ENCODE measurements at places on chromosomes 7 and 10.

DNA sequence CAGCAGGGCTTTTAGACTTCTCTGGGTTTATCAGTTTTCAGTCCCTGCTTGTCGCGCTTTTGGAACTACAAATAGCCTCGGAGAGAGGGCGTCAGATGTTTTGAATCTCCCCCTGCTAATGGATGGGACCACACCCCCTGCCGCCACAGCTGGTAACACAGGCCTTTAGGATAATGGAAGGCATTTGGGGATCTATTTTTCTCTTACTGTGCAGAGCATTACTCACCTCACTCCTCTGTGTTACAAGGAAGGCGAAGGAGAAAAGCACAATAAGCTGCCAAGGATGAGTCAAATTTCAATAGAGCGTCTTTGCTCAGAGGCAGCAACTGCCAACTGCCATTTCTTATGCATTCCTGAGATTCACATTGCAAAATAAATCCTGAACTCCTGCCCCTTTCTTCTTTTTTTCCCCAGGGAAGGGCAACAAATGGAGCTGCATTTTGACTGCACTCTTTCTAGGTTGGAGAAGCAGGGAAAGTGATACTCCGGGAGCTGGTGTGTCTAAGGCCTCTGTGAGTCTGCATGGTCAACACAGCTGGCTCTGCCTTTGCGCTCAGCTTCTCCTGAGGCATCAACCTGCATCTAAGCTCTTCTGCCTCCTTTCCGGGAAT lies 31.5 kb upstream of the SMNDC1 start:
- peak; percentile 60 for DNase-seq

- no peak for DNase-seq
Measured at GRCh38 chr7:1678081-1678543, 8.0 kb downstream of the ELFN1 start.

DNA sequence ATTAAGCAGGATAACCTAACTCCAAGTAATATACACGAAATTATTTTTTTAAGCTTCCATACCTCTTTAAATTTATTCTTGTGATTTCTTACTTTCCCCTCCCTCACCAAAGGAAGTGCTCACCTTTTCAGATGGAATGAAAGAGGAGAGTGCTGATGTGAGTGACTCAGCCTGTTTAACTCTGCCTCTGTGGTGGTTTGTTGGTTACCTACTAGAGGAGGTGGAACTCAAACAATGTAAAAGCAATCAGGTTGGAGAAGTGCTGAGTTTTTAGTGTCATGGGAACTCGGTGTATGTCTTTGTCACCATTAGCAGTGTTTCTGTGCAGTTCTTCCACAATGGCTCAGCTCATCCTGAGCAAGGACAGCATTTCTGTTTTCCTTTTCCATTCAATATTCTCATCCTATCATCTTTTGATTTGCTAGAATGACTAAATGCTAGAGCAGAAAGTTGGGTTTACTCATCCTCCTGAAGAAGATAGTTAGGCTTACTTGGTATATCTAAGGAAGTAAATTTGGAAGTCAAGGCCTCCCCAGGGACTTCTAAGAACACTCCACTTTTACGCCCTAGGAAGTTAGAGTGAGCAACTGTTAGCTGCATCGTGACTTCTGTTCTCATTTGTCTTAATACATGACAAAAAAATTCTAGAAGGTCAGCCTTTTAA lies 6.0 kb downstream of the ADD3 start:
- DNase-seq, result no peak

DNA sequence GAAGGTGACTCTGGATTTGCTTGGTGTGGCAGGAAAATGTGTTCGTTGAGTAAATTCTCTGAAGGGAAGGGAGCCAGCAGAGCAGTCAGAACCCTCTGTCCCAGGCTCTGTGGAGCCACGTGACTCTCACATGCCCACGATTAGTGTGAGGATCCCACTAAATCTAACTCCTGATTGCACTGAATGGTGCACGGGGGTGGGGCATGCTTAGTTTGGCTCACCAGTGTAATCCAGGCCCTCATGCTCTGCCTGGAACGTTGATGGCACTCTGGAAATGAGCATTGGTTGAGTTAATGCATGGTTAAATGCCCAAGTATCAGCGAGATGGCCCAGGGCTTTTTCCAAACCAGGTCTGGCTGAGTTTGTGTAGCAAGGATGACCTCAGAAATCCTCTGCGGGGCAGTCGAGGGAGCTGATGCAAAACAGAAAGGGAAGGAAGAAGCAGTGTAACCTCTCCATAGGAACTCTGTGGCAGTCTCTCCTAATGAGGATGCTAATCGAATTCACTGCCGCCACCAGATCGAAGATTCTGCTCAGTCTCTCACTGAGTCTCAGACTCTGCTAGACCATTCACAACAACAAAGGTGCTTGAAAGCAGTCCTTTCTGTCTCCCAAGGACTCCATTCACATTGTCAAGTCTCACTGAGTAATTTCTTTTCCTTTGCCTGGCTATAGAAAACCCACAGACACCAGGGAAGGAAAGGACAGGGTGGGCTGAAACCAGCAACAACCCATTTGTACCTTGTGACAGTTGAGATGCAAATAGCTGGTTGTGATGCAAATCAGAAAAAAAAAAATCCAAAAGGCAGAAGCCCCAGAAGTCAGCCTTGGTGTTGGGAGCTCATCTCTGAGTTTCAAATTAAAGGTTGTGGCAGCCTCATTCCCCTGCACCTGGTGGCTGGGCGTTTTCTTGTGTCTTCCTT lies 98.1 kb downstream of the C10orf105 start:
- DNase-seq, result no peak

- DNase-seq, result no peak
Measured at GRCh38 chr7:104357166-104357565, 28.8 kb downstream of the LHFPL3 start.

- DNase-seq, result no peak
Measured at GRCh38 chr10:26335574-26336093, 102.5 kb upstream of the APBB1IP start.

GRCh38 chr7:73992101-73992562 lies 35.8 kb upstream of the ELN start:
- no peak for DNase-seq

DNA sequence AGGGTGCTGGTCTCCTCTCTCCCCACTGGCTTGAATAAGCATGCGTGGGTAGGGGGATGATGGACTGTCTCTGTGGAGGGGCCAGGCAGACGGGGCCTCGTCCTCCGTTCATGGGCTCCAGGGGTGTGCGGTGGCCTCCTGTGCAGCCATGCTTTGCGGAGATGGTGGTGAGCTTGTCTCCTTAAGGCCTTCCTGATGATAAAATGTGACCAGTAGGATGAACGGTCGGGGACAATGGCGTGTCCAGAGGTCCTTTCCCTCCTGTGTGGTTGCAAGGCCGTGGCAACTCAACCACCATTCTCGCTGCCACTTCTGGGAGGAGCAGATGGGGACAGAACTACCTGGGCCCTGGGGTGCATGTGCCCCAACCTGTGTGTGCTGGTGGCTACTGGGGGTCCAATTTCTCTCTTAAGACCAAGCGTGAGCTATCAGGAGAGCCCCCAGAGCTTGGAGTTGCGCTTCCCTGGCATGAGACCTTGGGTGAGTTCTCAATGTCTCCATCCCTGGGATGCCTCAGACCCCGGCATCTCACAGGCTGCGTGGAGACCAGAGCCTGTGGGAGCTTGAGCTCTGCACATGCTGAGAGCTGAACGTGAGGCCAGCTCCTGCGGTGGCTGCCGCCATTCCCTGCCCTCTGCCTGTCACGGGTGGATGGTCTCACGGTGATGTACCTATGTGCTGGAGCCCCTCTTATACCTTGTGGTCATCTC lies 112.2 kb downstream of the INPP5A start:
- no peak for DNase-seq

DNA sequence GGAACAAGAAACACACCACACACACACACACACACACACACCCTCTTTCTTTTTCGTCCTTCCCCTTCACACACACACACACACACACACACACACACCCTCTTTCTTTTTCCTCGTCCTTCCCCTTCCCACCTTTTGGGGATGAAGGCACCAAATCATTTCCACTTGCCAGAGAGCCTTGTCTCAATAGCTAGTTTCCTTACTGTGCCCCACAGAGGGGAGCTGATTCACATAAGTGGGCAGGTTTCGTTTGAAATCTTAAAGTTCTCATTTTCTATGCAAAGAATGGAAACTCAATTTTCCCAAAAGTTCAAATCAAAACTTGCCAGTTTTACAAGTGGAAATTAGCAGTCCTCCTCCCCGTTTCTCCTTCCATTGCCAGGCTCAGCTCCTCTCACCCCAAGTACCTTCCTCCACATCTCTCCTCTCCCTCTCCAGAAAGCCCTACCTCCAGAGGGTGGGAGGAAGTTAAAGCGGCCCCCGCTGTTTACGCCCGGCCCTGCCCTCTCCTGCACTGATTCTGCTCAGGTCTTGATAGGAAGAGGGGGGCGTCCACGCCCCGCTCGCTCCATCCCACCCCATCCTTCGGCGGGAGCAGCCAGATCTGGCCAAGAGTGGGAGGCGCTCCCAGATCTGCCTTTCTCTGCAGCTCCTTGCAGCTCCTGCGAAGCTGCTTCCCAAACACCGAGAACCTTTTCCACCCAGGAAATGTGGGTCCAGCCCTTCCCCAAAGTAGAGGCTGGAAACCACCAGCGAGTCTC lies 1.3 kb downstream of the CTTNBP2 start:
- DNase-seq, result peak; percentile 72

GRCh38 chr7:54338319-54338718 lies 203.9 kb upstream of the VSTM2A start:
- no peak for DNase-seq

GRCh38 chr7:157678501-157678900 lies 341.7 kb downstream of the DNAJB6 start:
- peak; percentile 40 for DNase-seq

- DNase-seq, result no peak
Measured at GRCh38 chr7:40884241-40884640, 749.4 kb downstream of the SUGCT start.

GRCh38 chr7:155745737-155746136 lies 66.5 kb downstream of the SHH start:
- DNase-seq, result no peak

DNA sequence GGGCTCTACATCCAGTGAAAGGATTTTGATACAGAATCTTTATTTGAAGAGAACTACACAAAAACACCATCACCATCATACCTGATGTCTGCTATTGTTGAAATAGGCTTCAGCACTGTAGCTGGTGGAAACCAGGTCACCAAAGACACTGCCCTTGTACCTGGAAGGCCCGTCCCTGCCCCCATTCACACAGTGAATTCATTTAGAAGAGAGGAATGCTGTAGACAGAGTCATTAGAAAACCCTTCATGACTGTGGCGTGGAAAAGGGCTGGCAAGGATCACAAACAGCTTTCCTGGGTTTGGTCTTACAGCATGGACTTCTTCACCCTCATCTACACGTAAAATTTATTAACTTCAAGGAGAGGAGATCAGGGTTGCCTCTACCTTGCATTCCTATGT lies 202.0 kb upstream of the NRP1 start:
- no peak for DNase-seq

DNA sequence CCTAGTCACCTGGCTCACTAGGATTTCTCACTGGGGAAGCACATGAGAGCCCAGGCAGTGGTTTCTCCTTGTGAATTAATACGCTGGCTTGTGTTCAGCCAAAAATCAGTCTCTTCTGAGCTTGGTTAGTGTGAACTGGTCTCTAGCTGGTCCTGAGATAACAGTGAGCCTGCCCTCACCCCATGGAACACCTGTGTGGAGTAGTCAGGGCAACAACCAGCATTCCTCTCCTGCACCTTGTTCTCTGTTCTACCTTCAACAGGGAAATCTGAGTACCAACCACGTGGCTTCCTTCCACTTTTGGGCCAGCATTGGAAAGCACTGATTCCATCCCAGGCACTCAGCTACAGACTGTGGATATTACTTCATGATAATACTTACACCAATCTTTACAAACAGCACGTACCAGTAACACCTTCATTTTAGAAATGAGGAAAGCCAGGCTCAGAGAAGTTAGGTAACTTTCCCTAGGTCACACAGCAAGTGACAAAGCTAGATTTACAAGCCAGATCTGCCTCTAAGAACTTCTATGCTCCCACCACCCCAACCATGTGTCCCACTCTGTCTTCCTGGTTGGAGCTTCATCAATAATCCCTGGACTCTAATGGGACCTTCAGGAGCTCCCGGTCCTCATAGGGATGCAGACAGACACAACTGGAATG lies 106.6 kb downstream of the GRID1 start:
- peak; percentile 19 for DNase-seq

GRCh38 chr7:51080622-51081269 lies 235.9 kb downstream of the COBL start:
- peak; percentile 72 for DNase-seq

DNA sequence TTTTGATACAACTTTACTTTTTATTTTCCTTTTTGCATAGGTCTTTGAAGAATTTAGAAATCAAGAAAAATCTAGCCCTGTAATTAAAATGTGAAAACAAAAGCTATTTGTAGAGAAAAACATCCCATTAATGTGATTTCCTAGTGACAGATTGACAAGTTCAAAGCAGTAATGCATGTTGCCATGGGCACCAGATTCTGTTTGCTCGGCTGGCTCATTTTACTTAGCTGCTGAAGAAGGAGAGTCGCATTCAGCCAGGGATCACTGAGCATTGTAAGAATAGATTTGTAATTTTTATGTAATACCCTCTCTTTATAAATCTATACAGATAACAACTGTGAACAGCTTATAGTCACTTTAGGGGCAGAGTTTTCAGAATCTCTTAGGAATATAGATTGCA lies 28.5 kb downstream of the DNAJB9 start:
- no peak for DNase-seq

DNA sequence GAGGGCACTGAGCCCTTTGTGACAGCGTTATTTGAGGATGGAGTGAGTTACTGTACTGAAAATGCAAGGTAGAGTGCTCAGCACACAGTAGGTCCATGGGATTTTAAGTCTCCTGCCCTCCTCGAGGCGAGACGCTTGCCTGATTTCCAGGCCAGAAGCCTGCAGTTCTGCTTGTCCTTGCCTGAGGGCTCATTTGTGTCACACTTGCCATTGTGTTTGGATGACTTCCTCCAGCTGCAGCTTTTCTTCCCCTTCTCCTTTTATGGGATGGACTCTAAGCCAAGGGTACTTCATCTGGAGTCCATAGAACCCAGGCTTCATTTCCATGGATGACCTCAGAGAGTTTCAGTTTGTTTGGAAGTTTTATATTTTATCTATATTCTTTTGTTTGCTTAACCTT lies 304.2 kb upstream of the BMPER start:
- no peak for DNase-seq

DNA sequence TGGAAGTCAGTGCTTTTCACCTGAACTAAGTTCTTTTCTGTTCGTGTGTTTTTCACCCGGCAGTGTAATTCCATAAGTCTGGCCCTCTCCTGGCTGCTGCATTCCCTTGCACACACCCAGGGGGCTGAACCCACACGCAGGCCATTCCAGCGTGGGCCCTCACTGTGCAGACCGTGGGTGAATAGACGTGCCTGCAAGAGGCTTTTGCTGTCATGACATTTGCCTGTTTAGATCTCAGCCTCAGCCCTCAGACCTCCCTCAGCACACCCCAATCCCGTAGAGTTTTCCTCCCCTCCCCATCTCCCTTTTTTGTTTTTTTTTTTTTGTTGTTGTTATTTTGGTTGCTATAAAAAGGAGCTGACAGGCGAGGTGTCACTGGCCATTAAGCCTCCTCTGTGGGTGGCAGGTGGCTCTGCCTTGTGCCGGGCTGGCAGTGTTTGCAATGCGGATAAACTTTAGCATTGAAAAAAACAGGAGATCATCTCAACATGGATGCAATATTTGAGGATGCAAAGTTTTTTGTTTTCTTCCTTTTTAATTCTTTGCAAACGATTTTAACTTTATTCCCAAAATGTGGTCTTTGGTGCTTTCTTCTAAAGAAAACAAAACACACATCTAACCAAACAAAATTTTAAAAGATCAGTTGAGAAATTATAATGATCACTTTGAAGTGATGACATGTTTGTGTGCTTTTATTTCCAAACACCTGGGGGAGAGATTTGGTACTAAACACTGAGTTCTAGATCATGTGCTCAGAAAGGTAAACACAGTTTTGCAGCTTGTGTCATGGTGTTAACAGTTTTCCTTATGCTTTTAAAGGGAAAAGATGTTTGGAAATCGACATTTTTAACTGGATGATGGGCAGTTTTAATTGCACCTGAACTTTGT lies 58.8 kb downstream of the WDR37 start:
- DNase-seq, result peak; percentile 44

Data from ecto neural progenitor cell (in vitro differentiated cells).